ENCODE measurements at places on chromosomes 5 and 9. TPM values are rescaled to one million over a fixed set of nuclear protein-coding genes. Genes with fewer than 3 reads are reported as not detected.
A peak's percentile ranks its signal among the peaks of the same experiment; 100 is the strongest.

DNA sequence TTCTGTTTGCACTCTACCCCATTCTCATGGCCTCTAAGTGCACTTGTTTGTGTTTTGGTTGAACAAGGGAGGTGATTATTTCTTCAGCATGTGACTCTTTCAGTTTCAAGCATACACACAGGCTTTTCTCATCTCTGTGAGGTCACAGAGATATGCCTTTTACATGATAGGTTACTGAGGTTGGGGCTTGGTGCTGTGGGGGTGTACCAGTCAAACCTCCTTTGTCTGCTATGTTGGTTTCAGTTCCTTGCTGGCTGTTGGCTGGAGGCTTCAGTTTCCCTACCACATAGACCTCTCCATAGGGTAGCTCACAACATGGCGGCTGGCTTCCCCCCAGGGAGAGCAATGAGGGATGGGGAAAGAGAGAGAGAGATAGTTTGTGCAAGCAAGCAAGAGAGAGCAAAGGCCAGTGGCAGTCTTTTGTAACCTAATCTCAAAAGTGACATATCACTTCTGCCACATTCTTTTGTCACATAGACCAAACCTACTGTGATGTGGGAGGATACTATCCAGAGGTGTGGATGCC, 96.7 kb upstream of the SEMA6A start:
- H3K4me1 ChIP-seq: no peaks in the 10 kb centered on the region
- H3K4me3 ChIP-seq: no peak overlapping the region
- no peak overlapping the region for H3K27ac ChIP-seq

GRCh38 chr9:127876764-127877562, 512 bp downstream of the AK1 start:
- DNase-seq: no peak
- H3K4me3 ChIP-seq: peak overlapping the region; percentile 47
- H3K36me3 ChIP-seq: no peaks in the 10 kb centered on the region
- peak overlapping the region; percentile 90 for H3K27ac ChIP-seq
- H3K27me3 ChIP-seq: no peaks in the 10 kb centered on the region
- H3K4me1 ChIP-seq: peaks cover 37% of the 10 kb centered on the region

DNA sequence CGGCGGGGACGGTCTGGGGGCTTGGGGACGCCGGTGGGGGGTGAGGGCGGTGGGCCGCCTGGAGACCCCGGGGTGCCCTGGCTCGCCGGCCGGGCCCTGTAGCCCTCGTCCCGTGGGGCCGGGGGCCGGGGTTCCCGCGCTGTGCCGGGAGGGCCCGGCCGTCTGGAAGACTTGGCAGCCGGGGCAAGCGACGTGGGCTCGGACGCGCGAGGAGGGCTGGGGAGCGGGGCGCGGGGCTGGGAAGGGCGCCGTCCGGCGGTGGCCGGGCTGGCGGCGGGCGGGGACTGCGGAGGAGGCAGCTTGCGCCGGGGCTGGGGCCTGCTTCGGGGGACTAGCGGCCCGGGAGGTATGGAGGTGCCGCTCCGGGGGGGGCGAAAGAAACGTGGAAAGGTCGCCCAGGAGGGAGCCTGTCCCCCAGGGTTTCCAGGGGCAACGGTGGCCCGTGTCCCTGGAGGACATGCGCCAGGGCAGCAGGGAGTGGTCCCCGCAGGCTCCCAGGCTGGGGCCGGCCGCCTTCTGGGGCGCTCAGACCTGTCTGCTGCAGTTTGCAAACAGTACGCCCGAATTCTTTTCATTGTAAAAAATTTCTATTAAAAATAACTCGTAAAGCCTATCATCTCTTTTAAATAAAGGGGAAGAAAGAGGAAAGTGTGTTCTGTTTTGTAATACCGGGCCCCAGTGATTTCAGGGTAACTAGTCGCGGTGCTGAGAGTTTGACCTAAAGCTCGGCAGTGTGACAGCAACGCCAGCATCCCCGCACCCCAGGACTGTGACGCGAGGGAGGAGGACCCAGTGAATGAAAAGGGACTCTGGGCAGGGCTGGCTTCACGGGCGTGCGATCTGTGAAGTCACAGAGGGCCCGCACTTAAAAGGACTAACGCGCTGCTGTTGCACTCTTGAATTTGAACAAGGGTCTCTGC, 752 bp upstream of the ANKH start:
- H3K36me3 ChIP-seq: no peaks in the 10 kb centered on the region
- H3K27ac ChIP-seq: peak overlapping the region; percentile 97
- peak overlapping the region; percentile 91 for H3K4me3 ChIP-seq

DNA sequence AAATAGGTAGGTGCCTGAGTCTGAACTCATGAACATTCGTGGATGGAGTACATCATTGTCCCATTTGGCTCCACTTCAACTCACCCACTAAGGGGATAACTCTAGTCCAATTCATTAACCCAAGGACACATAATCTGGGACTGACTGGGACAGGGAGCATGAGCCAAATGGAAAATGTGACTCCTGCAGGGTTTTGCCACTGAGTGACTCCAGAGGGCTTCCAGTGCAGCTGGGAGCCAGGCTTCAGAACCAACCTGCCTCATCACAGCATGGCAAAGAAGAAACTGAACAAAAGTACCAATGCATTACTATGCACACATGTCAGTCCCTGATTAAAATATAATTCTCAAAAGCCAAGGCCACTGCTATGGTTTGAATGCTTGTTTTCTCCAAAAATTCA, 159.7 kb upstream of the SNX2 start:
- no peak for DNase-seq
- no peaks in the 10 kb centered on the region for H3K36me3 ChIP-seq
- H3K27me3 ChIP-seq: no peaks in the 10 kb centered on the region
- H3K4me1 ChIP-seq: no peaks in the 10 kb centered on the region
- H3K4me3 ChIP-seq: no peak overlapping the region

KLF4 gene
- total RNA-seq: 861 TPM

SLC2A6 gene
- total RNA-seq: 3.4 TPM

GABRP gene
- total RNA-seq: not detected

GRCh38 chr5:132877938-132878337, 4.5 kb downstream of the LEAP2 start:
- peak overlapping the region; percentile 43 for H3K27ac ChIP-seq
- no peaks in the 10 kb centered on the region for H3K27me3 ChIP-seq
- peak; percentile 56 for DNase-seq

DNA sequence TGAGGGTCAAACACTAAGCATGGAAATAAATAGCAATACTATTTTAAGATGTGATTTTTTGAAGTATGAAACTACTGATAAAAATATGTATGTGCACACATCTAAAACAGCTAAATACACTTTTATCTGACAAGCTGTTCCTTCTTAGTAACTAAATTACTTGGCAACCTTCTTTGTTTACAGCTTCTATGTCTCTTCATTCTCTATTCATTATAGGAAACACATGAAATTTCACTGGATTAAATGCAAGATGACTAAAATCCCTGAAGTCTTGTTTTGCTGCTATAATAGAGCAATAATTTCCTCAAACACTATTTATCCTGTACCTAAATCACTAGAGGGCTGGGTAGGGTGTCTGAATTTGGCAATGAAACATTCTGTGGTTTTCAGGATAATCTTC, 11.7 kb downstream of the RICTOR start:
- DNase-seq: no peak
- H3K27ac ChIP-seq: no peak overlapping the region

- no peak for DNase-seq
- no peaks in the 10 kb centered on the region for H3K36me3 ChIP-seq
- H3K4me3 ChIP-seq: no peak overlapping the region
- H3K27me3 ChIP-seq: peaks cover 10% of the 10 kb centered on the region
- no peaks in the 10 kb centered on the region for H3K4me1 ChIP-seq
- peak overlapping the region; percentile 17 for H3K27ac ChIP-seq
These were observed 72.6 kb downstream of the FGF1 start for GRCh38 chr5:142613271-142613671.

DNA sequence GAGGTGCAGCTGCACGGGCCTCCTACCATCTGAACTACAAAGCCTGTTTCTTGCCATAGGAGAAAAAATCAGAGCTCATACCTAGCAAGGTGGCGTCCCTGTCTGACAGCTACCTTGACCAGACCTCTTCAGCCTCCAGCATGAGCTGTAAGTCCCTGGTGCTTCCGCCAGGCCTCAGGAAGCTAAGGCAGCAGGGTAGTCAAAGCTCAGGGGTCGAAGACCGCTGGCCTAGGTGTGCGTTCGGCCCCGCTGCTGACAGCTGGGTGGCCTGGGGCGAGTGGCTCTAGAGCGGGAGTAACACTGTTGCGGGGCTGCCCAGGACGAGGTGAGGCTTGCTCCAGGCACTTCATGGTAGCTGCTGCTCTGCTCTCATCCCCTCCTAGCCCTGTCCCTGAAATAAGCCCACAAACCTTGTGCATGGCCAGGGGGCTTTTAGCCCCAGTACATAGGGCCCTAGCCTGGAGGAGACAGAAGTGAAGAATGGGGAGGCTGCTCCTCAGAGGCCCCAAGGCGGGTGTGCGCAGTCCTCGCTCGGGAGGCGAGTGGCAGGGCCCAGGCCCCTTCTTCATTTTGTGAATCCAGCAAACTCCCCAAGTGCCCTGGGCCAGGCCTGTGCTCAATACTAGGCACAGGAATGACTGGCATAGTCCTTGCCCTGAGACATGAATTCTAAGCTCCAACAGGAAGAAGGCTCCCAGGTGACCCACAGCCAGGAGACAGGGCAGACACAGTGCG, 5.4 kb downstream of the TOR2A start:
- peaks cover 4% of the 10 kb centered on the region for H3K36me3 ChIP-seq
- H3K4me3 ChIP-seq: no peak overlapping the region
- H3K27me3 ChIP-seq: no peaks in the 10 kb centered on the region
- peaks cover 14% of the 10 kb centered on the region for H3K4me1 ChIP-seq

DNA sequence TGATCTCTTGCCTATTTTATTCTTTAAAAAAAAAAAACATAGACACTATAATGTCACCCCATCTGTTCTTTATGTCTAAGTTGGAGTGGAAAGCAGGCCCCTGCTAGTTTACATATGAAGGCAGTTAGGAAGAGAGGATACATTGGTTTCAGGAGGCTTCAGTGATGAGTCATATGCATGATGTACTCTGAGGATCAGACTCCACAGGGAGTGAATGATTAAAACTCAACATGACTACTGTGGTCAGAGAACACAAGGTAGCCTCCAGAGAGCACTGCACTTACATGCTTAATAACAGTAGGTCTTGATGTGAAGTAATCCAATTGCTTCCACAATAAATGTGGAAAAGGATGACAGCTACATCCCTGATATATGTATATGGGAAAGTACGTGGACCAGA, 22.7 kb upstream of the FSTL4 start:
- H3K4me3 ChIP-seq: no peak overlapping the region
- H3K27ac ChIP-seq: no peak overlapping the region
- no peaks in the 10 kb centered on the region for H3K36me3 ChIP-seq
- H3K4me1 ChIP-seq: no peaks in the 10 kb centered on the region
- DNase-seq: no peak

- H3K4me1 ChIP-seq: no peaks in the 10 kb centered on the region
- H3K27me3 ChIP-seq: no peaks in the 10 kb centered on the region
- no peak overlapping the region for H3K4me3 ChIP-seq
- no peak overlapping the region for H3K27ac ChIP-seq
- DNase-seq: no peak
These were observed 77.0 kb downstream of the C5orf15 start for GRCh38 chr5:133891390-133891789.

EIF4E1B gene
- total RNA-seq: not detected

GABRA1 gene
- not detected for total RNA-seq

DNM1 gene
- total RNA-seq: 9.1 TPM

GRCh38 chr9:84557751-84558150, 111.8 kb upstream of the NTRK2 start:
- H3K4me3 ChIP-seq: no peak overlapping the region
- DNase-seq: no peak
- no peaks in the 10 kb centered on the region for H3K27me3 ChIP-seq
- no peak overlapping the region for H3K27ac ChIP-seq
- no peaks in the 10 kb centered on the region for H3K36me3 ChIP-seq

- H3K27me3 ChIP-seq: no peaks in the 10 kb centered on the region
- no peaks in the 10 kb centered on the region for H3K4me1 ChIP-seq
- no peak overlapping the region for H3K27ac ChIP-seq
- no peak overlapping the region for H3K4me3 ChIP-seq
These were observed 80.0 kb downstream of the OTULIN start for GRCh38 chr5:14744296-14745187.

PRSS3 gene
- total RNA-seq: 122 TPM

DNA sequence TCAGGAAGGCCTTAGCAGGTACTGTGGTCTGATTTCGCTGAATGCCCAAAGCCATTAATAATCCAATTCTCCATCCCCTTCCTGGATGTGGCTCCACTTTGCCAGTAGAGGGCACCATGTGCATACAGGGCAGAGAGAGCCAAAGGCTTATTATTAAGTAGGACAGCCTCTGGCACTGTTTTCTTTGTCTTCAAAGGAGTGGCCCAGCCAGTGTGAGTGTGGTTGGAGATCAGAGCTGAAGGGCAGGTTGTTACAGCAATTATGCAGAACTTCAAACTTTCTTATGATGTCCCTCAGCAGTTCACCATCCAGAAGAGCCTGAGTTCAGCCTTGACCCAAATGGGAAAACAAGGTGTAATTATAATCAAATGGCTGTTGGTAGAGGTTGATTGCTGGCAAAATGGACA, 38.6 kb upstream of the CEMIP2 start:
- no peak overlapping the region for H3K4me3 ChIP-seq
- DNase-seq: peak; percentile 62
- H3K36me3 ChIP-seq: no peaks in the 10 kb centered on the region
- H3K4me1 ChIP-seq: no peaks in the 10 kb centered on the region

AHRR gene
- total RNA-seq: 8.8 TPM

GRCh38 chr5:169706758-169707450, 69.8 kb downstream of the DOCK2 start:
- no peaks in the 10 kb centered on the region for H3K4me1 ChIP-seq
- no peak overlapping the region for H3K27ac ChIP-seq
- no peaks in the 10 kb centered on the region for H3K36me3 ChIP-seq
- no peaks in the 10 kb centered on the region for H3K27me3 ChIP-seq
- no peak overlapping the region for H3K4me3 ChIP-seq

DNA sequence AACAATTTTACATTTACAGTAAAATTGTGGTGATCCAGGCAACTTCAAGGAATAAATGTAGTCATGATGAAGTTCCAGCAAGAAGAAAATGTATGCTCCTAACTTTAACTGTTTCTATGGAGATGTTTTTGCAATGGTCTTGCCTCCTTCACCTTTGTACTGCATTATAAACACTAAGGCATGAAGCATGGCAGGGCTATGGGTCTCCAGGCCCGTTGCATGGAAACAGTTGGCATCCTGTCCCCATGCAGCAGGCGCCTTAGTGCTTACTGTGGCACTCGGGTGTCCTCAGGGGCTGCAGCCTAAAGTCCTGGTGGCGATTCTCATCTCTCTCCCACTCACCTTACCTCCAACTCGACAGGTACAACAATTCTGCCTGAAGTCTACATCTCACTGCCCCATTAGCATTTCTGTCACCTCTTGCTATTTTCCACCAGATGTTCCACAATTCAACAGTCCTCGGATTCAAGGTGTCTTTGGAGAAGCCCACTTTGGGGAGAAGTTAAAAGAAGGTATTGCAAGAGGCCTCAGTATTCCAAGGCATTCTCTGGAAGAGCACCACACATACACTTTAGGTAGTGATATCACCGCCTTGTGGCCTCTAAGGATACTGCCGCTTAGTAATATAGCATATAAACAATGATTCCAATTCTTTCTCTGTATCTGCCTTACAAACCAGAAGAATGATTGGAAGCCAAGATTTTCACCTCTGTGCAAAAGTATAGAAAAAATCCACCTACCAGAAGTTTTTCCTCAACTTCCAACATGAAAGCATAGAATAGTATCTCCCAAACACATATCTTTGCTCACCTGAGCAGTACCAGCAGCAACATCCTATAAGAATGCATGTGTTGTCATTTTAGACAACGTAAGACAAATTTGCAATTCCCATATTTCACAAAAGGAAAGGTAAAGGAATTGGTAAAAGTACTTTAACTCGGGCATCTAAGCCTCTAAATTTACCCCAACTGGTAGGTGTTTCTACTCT, 5.1 kb downstream of the LIFR start:
- H3K36me3 ChIP-seq: no peaks in the 10 kb centered on the region
- H3K27me3 ChIP-seq: peaks cover 31% of the 10 kb centered on the region
- no peak for DNase-seq
- H3K27ac ChIP-seq: no peak overlapping the region
- no peaks in the 10 kb centered on the region for H3K4me1 ChIP-seq
